ENCODE measurements at places on chromosomes 7 and 10.

DNA sequence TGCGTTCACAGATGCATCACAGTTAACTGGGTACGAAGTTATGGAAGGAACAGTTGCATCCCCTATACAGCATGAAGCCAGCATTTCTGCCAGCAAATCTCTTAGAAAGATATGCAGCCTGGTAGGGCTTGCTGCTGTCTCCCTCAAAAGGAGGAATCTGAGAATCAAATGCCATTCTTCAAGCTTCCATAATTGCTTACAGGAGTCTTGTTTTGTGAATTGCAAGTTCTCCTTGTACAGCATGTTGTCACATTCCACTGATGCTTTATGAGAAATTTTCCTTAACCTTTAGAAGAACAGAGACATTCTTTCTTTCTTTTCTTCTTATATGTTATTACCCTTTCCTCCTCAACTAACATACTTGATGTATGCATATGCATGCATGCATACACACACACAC is 134.6 kb downstream of the CHRM2 start:
- no peaks in the 10 kb centered on the region for H3K36me3 ChIP-seq
- H3K4me3 ChIP-seq: no peak overlapping the region
- no peaks in the 10 kb centered on the region for H3K27me3 ChIP-seq
- no peak for DNase-seq
- no peaks in the 10 kb centered on the region for H3K4me1 ChIP-seq

- H3K36me3 ChIP-seq: no peaks in the 10 kb centered on the region
- H3K4me3 ChIP-seq: no peak overlapping the region
- peaks cover 2% of the 10 kb centered on the region for H3K27me3 ChIP-seq
- DNase-seq: no peak
Observed at GRCh38 chr10:23917251-23917840, 291.6 kb upstream of the KIAA1217 start.

DNA sequence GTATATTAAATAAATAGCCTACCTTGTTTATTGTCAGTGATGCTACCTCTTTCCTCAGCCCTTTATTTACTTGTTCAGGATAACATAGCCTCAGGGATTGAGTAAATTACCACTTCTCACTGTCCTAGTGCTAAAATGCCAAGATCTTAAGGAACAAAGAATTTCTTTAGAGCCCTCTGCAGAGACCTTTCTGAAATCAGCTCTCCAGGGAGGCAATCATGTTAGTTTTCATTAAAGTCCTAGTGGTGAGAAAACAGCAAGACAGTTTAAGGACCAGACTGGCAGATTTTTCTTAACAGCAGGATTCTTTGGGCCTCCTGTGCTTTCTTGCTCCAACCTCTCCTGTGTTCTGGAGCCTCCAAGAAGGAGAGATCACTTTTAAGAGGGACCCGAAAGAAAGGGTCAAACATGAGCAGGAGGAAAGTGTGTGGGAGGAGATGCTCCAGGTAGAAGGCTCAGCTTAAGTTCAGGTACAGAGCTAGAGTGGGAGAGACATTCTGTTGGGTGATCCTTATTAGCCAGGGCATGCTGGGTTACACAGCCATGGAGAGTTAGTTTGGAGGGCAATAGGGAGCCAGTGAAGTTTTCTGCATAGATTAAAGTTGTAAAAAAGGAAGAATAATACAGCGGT is 1.2 kb upstream of the PLCE1 start:
- H3K4me3 ChIP-seq: peak overlapping the region; percentile 59
- H3K27ac ChIP-seq: no peak overlapping the region
- H3K27me3 ChIP-seq: peaks cover 45% of the 10 kb centered on the region
- H3K36me3 ChIP-seq: no peaks in the 10 kb centered on the region

GRCh38 chr7:90768301-90768700 is 172.2 kb downstream of the CDK14 start:
- H3K27ac ChIP-seq: no peak overlapping the region
- H3K36me3 ChIP-seq: no peaks in the 10 kb centered on the region
- H3K4me1 ChIP-seq: no peaks in the 10 kb centered on the region
- no peaks in the 10 kb centered on the region for H3K27me3 ChIP-seq
- no peak overlapping the region for H3K4me3 ChIP-seq

DNA sequence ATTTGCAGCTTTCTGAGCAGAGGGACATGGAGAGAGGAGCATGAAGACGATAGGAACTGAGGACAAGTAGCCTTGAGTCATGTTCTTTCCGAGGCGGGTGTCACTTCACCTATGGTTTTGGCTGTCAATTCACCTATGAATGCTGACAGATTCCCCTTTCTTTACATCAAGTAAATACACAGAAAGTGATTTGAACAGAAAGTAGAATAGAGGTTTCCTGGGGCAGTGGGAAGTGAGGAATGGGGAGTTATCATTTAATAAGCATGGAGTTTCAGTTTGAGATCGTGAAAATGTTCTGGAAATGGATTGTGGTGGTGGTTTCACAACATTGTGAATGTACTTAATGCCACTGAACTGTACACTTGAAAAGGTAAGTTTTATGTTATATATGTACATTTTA is 138.4 kb upstream of the MDFIC start:
- H3K27me3 ChIP-seq: no peaks in the 10 kb centered on the region
- no peaks in the 10 kb centered on the region for H3K36me3 ChIP-seq
- no peaks in the 10 kb centered on the region for H3K4me1 ChIP-seq
